Central memory CD8-positive, alpha-beta T cell (primary cell): ENCODE measurements at places on chromosomes 1 and 21.
A peak's percentile ranks its signal among the peaks of the same experiment; 100 is the strongest.

- peak overlapping the region; percentile 53 for H3K4me3 ChIP-seq
- H3K4me1 ChIP-seq = peaks cover 35% of the 10 kb centered on the region
- H3K36me3 ChIP-seq = peaks cover 23% of the 10 kb centered on the region
- peak; percentile 39 for DNase-seq
Observed at GRCh38 chr1:52424231-52424636, 19.8 kb downstream of the PRPF38A start.

GRCh38 chr1:205616563-205617293, 15.1 kb downstream of the ELK4 start:
- H3K36me3 ChIP-seq = peaks cover 66% of the 10 kb centered on the region
- H3K4me1 ChIP-seq = peaks cover 28% of the 10 kb centered on the region
- H3K27ac ChIP-seq = peak overlapping the region; percentile 61
- DNase-seq = no peak
- no peak overlapping the region for H3K4me3 ChIP-seq
- no peaks in the 10 kb centered on the region for H3K27me3 ChIP-seq

GRCh38 chr1:33332357-33332789, 11.5 kb upstream of the A3GALT2 start:
- H3K4me1 ChIP-seq = peaks cover 13% of the 10 kb centered on the region
- peaks cover 41% of the 10 kb centered on the region for H3K36me3 ChIP-seq
- no peak overlapping the region for H3K27ac ChIP-seq
- H3K27me3 ChIP-seq = no peaks in the 10 kb centered on the region
- H3K4me3 ChIP-seq = no peak overlapping the region

DNA sequence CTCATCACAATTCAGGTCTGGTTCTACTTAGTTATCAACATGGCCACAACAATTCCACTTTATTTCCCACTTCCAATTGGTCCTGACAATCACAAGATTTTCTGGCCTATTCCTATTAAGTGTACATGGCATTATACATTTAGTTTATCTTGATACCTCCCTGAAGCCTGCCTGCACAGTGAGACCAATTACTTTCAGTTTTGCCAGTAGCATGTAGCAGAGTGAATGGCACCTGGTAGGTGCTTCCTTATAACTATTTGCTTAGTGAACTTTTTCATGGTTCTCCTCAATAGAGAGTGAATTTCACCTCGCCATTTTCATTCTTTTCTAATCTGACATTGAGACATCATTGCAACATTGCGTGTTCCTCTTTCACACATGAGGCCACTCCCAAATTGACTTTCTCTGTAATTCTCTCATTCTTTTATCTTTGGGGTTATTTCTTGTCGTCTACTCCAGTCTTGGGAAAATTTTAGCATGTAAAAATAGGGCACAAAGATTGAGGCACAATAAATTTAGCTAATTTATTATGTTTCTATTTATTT, 124.3 kb downstream of the DISC1 start:
- no peaks in the 10 kb centered on the region for H3K4me1 ChIP-seq
- H3K27me3 ChIP-seq = no peaks in the 10 kb centered on the region
- H3K4me3 ChIP-seq = no peak overlapping the region
- H3K36me3 ChIP-seq = no peaks in the 10 kb centered on the region
- H3K27ac ChIP-seq = no peak overlapping the region
- DNase-seq = no peak

- no peak overlapping the region for H3K4me3 ChIP-seq
- no peaks in the 10 kb centered on the region for H3K36me3 ChIP-seq
- H3K27ac ChIP-seq = no peak overlapping the region
- no peaks in the 10 kb centered on the region for H3K27me3 ChIP-seq
- no peak for DNase-seq
Observed at GRCh38 chr1:191504999-191505398, 653.3 kb upstream of the RGS18 start.

GRCh38 chr1:224615861-224616755, at the start of gene CNIH3:
Gene CNIH3, plus strand, starts transcription at chr1:224616317. Its CDS starts 858 bp downstream, at chr1:224617175.
- peaks cover 21% of the 10 kb centered on the region for H3K4me1 ChIP-seq
- H3K27ac ChIP-seq = no peak within 1 kb of the TSS
- no peaks in the 10 kb centered on the region for H3K36me3 ChIP-seq
- peak; percentile 30 for DNase-seq

- H3K4me1 ChIP-seq = no peaks in the 10 kb centered on the region
- no peaks in the 10 kb centered on the region for H3K27me3 ChIP-seq
- no peak overlapping the region for H3K27ac ChIP-seq
- DNase-seq = no peak
Observed at GRCh38 chr1:171913385-171913784, 72.1 kb downstream of the DNM3 start.

- DNase-seq = no peak
- no peak overlapping the region for H3K4me3 ChIP-seq
- no peak overlapping the region for H3K27ac ChIP-seq
- peaks cover 51% of the 10 kb centered on the region for H3K27me3 ChIP-seq
- H3K4me1 ChIP-seq = peaks cover 8% of the 10 kb centered on the region
- H3K36me3 ChIP-seq = no peaks in the 10 kb centered on the region
Observed at GRCh38 chr21:37551331-37551992, 184.9 kb downstream of the DYRK1A start.

GRCh38 chr1:28864695-28865094, 49.7 kb upstream of the EPB41 start:
- no peak overlapping the region for H3K27ac ChIP-seq
- no peaks in the 10 kb centered on the region for H3K4me1 ChIP-seq
- no peak for DNase-seq
- H3K4me3 ChIP-seq = no peak overlapping the region
- peaks cover 37% of the 10 kb centered on the region for H3K27me3 ChIP-seq
- H3K36me3 ChIP-seq = no peaks in the 10 kb centered on the region

DNA sequence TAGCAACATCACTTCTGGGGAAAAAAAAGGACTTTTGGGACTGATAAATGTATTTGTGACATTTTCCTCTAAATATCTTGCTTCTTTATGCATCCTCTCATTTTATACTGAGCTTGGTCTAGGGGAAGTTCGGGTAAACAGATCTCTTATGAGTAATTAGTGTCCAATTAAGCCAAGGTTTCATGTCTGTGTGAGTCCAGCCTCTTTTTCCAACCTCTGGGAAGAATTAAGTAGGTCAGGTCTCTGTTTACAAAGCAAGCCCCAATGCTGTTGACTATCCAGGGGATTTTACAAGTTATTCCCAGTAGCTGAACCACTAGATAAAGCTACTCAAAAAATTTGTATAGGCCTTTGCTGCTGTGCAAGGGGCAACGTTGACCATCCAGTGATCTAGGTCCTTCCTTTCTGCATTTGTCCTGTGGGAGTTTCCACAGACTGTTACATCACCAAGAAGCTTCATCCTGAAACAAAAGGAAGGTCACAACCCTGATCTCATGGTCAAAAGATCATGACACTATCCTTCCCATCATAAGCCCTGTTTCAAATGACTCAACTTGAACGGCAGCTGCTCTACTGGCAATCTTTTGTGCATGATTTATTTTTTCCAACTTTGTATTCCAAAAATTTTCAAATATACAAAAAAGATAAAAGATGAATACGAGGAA, 74.3 kb downstream of the ETS2 start:
- no peak overlapping the region for H3K27ac ChIP-seq
- H3K36me3 ChIP-seq = peaks cover 1% of the 10 kb centered on the region
- no peak overlapping the region for H3K4me3 ChIP-seq
- no peak for DNase-seq
- H3K27me3 ChIP-seq = peaks cover 75% of the 10 kb centered on the region
- H3K4me1 ChIP-seq = no peaks in the 10 kb centered on the region

- no peak overlapping the region for H3K27ac ChIP-seq
- no peak overlapping the region for H3K4me3 ChIP-seq
- peaks cover 4% of the 10 kb centered on the region for H3K36me3 ChIP-seq
- no peak for DNase-seq
- peaks cover 54% of the 10 kb centered on the region for H3K27me3 ChIP-seq
Observed at GRCh38 chr1:41399145-41399795, 38.0 kb downstream of the FOXO6 start.

- H3K27me3 ChIP-seq = no peaks in the 10 kb centered on the region
- DNase-seq = no peak
- H3K36me3 ChIP-seq = peaks cover 45% of the 10 kb centered on the region
- peaks cover 4% of the 10 kb centered on the region for H3K4me1 ChIP-seq
Observed at GRCh38 chr1:32052887-32053286, 19.9 kb upstream of the TMEM39B start.

- no peak for DNase-seq
- H3K4me1 ChIP-seq = peaks cover 38% of the 10 kb centered on the region
- no peaks in the 10 kb centered on the region for H3K36me3 ChIP-seq
- peaks cover 10% of the 10 kb centered on the region for H3K27me3 ChIP-seq
Observed at GRCh38 chr1:200040481-200041138, 13.1 kb downstream of the NR5A2 start.

DNA sequence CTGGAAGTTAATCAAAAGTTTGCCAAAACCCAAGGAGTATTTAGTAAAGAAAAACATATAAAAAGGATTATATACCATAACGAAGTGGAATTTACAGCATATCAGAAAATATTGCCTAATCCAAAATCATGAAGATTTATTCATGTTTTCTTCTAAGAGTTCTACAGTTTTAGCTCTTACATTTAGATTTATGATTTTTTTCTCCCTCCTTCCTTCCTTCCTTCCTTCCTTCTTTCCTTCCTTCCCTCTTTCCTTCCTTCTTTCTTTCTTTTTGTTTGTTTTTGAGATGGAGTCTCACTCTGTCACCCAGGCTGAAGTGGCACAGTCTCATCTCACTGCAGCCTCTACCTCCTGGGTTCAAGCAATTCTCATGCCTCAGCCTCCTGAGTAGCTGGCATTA, 15.7 kb upstream of the PRSS38 start:
- DNase-seq = no peak
- H3K36me3 ChIP-seq = no peaks in the 10 kb centered on the region
- peak overlapping the region; percentile 33 for H3K27ac ChIP-seq
- no peaks in the 10 kb centered on the region for H3K4me1 ChIP-seq
- no peak overlapping the region for H3K4me3 ChIP-seq

DNA sequence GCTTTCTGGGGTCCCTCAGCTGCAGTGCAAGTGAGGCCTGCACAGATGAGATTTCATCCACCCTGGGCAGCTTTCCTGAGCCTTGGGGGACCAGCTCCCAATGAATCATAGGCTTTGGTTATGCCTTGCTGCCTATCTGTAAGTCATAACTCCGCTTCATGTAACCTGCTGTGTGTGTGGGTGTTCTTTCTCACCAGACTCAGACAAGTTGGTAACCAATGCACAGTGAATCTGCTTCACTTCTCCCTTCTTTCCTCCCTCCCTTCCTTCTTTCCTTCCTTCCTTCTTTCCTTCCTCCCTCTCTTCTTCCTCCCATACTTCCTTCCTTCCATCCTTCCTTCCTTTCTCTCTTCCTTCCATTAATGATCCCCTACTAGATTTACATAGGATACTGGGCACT, 34.4 kb upstream of the PSMB2 start:
- H3K36me3 ChIP-seq = peaks cover 1% of the 10 kb centered on the region
- no peak for DNase-seq
- no peak overlapping the region for H3K4me3 ChIP-seq

- no peak for DNase-seq
- no peaks in the 10 kb centered on the region for H3K36me3 ChIP-seq
- H3K27ac ChIP-seq = no peak overlapping the region
- H3K4me3 ChIP-seq = no peak overlapping the region
- no peaks in the 10 kb centered on the region for H3K4me1 ChIP-seq
- peaks cover 50% of the 10 kb centered on the region for H3K27me3 ChIP-seq
Observed at GRCh38 chr1:16018308-16018707, 465 bp upstream of the HSPB7 start.

GRCh38 chr21:18601146-18601545, 197.6 kb upstream of the TMPRSS15 start:
- DNase-seq = no peak
- H3K4me1 ChIP-seq = no peaks in the 10 kb centered on the region
- no peak overlapping the region for H3K27ac ChIP-seq
- H3K36me3 ChIP-seq = no peaks in the 10 kb centered on the region
- no peaks in the 10 kb centered on the region for H3K27me3 ChIP-seq

GRCh38 chr21:44850905-44851657, 22.4 kb downstream of the PTTG1IP start:
- H3K4me1 ChIP-seq = peaks cover 26% of the 10 kb centered on the region
- no peak overlapping the region for H3K27ac ChIP-seq
- H3K4me3 ChIP-seq = no peak overlapping the region
- no peak for DNase-seq

DNA sequence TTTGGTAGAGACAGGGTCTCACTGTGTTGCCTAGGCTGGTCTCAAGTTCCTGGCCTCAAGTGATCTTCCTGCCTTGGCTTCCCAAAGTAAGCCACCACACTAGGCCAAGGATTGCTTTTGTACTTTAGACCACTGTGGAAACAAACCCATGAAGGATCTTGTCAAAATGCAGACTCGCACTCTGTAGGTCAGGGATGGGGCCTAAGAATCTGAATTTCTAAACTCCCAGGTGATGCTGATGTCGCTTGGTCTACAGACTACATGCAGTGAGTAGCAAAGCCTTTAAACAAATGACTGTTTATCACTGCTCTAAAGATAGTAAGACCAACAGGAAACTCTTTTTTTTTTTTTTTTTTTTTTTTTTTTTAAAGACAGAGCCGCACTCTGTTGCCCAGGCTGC, 54.1 kb upstream of the MUTYH start:
- no peaks in the 10 kb centered on the region for H3K36me3 ChIP-seq
- H3K27me3 ChIP-seq = no peaks in the 10 kb centered on the region
- no peak overlapping the region for H3K27ac ChIP-seq
- H3K4me3 ChIP-seq = peak overlapping the region; percentile 25
- peaks cover 10% of the 10 kb centered on the region for H3K4me1 ChIP-seq

- no peaks in the 10 kb centered on the region for H3K4me1 ChIP-seq
- no peak for DNase-seq
- H3K27ac ChIP-seq = no peak overlapping the region
- peaks cover 3% of the 10 kb centered on the region for H3K36me3 ChIP-seq
- H3K27me3 ChIP-seq = peaks cover 49% of the 10 kb centered on the region
Observed at GRCh38 chr1:231507476-231508355, 20.8 kb upstream of the TSNAX start.

- no peak overlapping the region for H3K4me3 ChIP-seq
- no peaks in the 10 kb centered on the region for H3K36me3 ChIP-seq
- peaks cover 55% of the 10 kb centered on the region for H3K27me3 ChIP-seq
- DNase-seq = no peak
- H3K4me1 ChIP-seq = no peaks in the 10 kb centered on the region
- no peak overlapping the region for H3K27ac ChIP-seq
Observed at GRCh38 chr1:160061369-160062229, 8.4 kb downstream of the KCNJ10 start.

GRCh38 chr1:65279070-65279779, 30.1 kb upstream of the DNAJC6 start:
- no peaks in the 10 kb centered on the region for H3K27me3 ChIP-seq
- H3K27ac ChIP-seq = no peak overlapping the region
- peaks cover 5% of the 10 kb centered on the region for H3K4me1 ChIP-seq
- DNase-seq = no peak
- H3K36me3 ChIP-seq = no peaks in the 10 kb centered on the region
- H3K4me3 ChIP-seq = no peak overlapping the region
